ENCODE measurements at places on chromosomes 3 and 15.

GRCh38 chr3:56200251-56200650 is 268.0 kb downstream of the ERC2 start:
- no peak for DNase-seq

DNA sequence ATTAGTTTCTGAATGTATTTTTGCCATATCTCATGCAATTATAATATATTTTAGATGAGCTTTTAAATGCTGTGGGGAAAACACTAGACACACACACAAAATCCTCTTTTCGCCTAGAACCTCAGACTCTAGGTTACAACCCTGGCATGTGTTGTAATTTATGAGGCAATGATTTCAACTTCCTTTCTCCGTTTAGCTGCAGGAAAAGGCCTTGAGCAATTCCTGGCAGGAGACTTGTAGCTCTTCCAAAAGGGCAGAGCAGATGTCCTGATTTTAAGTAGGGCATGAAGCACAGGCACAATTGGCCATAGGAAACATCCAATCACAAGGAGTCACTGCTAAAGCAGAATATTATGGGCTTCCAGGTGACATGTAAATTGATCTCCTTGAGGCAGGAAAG is 82.0 kb downstream of the GPR156 start:
- DNase-seq, result no peak

DNA sequence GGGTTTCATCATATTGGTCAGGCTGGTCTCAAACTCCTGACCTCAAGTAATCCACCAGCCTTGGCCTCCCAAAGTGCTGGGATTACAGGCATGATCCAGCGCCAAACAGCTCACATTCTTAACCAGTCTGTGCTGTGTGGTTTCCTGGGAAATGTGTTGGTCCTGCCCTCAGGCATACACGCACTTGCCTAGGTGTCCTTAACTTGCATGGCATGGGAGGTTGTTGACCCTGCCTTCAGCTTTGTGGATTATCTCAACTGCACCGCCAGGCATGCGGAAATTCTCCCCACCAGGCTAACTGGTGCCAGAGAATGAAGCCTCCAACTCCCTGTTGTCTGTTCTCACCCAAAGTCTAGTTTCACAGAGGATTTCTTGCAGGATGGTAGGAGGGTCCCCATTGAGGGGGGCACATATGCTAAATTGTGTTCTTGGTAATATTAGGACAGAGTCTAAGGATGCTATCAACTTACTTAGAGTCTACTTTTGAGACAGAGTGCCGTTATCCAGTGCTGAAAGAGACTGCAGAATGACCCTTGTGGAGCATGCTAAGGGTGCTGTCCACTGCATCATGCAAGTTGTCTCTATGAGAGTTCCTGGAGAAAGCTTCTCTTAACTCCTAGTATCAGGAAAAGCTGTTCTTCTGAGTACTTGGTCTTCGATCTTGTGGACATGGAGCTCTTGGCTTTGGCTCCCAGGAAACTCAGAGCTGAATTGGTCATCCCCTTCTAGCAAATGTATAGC is 61.6 kb upstream of the EIF1B start:
- no peak for DNase-seq

- DNase-seq, result no peak
Observed at GRCh38 chr15:87345961-87346360, 910.6 kb downstream of the NTRK3 start.

- DNase-seq, result no peak
Observed at GRCh38 chr3:66561367-66561766, 60.5 kb upstream of the LRIG1 start.

GRCh38 chr15:64256051-64256450 is 93.2 kb upstream of the PPIB start:
- DNase-seq, result no peak

GRCh38 chr3:185532901-185533300 is 19.5 kb downstream of the LIPH start:
- DNase-seq, result no peak

GRCh38 chr15:58748852-58749531 is 515 bp downstream of the ADAM10 start:
- no peak for DNase-seq

DNA sequence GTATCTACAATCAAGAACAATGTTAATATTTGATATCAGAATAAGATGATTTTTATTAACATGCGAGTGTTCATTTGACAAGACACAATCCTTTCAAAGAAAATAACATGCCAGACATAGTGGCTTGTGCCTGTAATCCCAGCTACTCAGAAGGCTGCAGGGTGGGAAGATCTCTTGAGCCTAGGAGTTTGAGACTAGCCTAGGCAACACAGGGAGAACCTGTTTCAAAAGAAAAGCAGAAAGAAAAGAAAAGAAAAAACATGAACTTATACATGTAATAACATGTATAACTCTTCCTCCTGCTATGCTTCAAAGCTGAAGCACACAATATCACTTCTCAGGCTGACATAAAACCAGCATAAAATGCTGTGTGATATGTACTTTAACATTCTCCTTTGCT is 253.7 kb downstream of the FOXP1 start:
- DNase-seq, result no peak

- DNase-seq, result no peak
Observed at GRCh38 chr3:28053759-28054158, 187.7 kb upstream of the CMC1 start.

- no peak for DNase-seq
Observed at GRCh38 chr3:98500019-98500418, 2.5 kb downstream of the OR5K2 start.

DNA sequence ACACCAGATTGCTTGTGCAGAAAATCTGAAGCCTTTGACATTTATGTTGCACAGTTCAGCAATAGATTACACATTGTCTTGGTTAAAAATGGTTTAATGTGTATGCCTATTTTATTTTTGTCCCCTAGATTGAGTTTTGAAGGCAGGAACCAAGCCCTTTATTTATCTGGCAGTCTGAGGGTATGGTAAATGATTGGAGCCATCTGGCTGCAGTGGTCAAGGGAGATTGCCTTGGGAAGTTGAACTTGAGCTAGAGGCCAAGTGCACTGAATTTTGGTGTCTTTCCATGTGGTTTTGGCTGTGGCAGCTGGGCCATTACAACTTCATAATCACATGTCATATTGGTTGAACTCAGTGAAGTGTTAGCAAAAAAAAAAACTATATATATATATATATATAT is 248.7 kb upstream of the C2CD4B start:
- no peak for DNase-seq

- DNase-seq, result no peak
Observed at GRCh38 chr3:66019896-66020295, 18.8 kb downstream of the MAGI1 start.

DNA sequence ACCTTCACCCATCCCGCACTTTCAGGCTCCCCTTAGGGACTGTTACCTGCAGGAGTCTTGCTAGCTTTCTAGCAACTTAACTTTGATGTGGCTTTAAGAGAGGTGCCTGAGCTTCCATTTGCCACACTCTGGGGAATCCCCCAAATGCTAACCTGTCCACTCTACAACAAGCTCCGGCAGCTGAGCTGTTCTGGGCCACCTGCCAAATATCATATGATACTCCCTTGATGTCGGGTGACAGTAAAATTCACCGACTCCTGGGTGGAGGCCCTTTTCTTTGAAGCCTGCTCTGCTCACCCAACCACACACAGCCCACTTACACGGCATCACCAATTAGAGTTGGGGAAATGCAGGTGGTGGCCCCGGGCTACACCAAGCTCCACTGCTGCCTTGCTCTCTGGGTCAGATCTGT is 38.0 kb upstream of the XCR1 start:
- no peak for DNase-seq

DNA sequence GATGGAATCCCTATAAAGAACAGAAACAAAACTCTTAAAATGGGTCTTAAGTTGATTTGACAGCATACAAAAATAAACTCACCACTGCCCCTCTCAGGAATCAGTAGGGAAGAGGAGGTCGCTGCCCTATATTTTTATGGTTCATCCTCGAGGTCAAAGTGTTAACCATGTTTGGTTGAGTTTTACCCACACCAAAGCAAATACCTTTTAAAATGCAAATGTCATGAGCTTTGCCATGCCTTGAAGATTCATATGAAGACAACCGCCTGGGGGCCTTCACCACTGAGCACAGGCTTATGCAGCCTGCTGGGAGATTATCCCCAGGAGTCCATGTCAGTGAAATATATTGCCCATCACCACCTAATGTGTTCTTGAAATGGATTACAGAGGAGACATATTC is 66.1 kb downstream of the GLB1 start:
- DNase-seq, result no peak

GRCh38 chr3:107800710-107801109 is 277.9 kb downstream of the BBX start:
- no peak for DNase-seq

DNA sequence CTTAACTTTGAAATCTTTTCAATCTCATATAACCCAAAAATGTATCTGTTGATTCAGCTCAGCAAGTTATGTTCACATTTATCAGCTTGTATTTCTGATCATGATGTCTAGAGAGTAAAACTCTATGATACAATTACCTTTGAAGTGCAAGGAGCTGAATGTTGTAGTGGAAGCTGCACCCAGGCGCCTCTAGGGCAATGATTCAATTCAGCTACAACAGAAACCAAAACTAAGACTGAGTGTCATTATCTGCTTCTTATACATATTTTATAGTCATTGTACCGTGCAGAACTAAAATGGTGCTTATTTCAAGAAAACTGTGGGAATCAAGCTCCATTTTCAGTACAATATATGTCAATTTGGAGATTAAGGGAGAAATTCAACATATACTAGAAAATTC is 1237.5 kb downstream of the ZPLD1 start:
- no peak for DNase-seq

DNA sequence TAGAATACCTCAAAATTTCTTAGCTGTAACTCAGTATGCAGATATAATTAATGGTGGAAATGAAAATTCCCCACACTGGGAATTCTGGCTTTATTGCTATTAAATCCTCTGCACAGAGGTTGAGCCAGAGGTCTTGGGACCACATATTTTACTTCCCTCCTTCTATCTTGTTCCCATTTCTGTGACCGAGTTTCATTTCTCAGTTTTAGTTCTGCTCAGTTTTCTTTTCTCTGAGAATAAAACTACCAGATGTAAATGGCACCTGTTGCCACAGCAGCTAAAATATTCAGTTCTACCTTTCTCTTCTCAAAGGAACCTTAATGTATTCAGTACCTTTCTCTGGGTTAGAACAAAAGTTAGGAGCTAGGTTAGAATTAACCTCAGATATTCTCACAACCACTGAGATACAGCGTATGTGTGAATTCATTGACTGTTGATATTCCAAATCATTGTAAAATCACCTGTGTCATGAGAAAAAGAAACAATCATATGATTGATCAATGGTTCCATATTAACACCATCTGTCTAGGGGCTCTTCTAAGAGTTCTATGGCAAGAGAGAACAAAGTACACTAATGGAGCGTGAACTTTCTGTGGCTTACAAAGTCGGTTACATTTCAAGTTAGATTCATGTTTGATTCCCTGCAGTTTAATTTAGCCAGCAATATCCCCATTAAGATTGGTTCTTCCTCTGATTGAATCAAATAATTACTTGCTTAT is 374.1 kb downstream of the EFHB start:
- no peak for DNase-seq

DNA sequence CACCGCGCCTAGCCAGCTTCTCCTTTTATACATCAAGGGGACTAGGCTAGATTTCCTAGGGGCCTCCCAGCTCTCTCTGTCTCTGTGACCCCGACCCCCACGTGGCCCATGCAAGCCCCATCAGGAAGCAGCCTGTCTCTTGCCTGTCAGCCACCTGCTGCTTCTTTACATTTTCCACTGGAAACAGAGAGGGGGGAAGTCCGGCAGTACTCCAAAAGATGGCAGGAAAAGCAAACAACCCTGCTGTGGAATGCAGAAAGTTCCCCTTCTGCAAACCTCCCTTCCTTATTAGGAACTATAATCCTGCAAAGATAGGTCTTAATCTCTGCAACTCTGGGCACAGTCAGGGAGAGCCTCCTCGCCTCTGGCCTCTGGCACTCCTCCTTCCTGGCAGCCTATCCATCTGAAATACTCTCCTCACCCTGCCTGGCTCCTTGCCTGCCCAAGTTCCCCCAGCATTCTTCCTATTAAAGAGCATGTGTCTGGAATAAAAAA is 47.4 kb upstream of the HACD2 start:
- no peak for DNase-seq

DNA sequence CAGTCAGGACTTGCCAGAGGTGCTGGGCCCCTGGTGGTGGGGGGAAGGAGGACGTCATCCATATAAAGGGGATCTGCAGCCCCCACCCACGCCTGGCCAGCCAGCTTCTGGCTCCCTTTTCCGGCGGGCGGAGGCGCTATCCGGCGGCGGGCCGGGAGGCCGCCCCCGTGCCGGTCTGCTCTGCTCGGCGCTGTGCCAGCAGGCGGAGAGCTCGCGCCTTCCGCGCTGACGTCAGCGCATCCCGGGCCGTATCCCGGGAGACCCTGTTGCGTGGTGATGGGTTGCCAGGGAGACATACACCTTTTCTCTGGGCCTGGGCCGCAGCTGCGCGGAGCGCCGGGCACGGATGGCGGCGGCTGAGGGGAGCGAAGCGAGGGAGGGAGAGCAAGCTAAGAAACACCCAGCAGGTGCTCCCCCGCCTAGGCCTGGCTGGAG is 1.1 kb downstream of the FAM131A start:
- no peak for DNase-seq

- no peak for DNase-seq
Observed at GRCh38 chr3:157101486-157101885, 58.5 kb downstream of the CCNL1 start.

- no peak for DNase-seq
Observed at GRCh38 chr3:33775363-33775762, 23.1 kb upstream of the PDCD6IP start.

GRCh38 chr3:60536420-60536819 is 714.8 kb downstream of the FHIT start:
- no peak for DNase-seq

GRCh38 chr15:36778531-36778930 is 199.1 kb downstream of the CDIN1 start:
- DNase-seq, result no peak

DNA sequence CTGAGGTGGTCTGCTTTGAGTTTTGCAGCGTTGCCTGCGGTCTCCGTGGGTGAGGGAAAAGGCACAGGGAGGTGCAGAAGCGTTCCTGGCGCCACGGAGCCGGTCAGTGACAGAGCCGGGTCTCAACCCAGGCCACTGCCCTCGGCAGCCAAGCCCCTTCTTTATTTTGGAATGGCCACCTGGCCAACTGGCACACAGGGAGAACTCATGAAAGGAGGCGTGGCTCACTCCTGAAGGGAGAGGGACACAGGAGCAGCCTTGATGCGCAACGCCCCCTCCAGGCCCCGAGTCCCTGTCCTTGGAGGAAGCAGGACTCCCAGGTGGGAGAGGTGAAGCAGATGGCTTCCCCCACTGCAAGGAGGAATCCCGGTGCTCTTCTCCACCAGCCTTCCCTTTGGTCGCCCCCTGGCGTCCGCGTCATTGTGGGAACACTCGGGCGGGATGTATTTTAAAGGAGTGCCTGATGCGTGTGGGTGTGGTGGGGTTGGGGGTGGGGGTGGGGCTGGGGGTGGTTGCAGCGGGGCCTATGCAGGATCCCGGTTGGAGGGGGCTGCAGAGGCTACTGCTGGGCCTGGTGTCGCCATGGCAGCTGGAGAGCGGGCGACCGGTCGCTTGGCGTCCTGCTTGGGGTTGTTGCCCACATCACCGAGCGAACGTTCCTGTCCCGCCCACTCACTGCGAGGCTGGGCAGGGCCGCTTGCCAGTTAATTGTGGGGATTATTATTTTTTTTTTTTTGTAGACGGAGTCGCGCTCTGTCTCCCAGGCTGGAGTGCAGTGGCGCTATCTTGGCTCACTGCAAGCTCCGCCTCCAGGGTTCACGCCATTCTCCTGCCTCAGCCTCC is 32.6 kb downstream of the APBA2 start:
- no peak for DNase-seq

GRCh38 chr3:119219069-119219468 is 21.6 kb downstream of the B4GALT4 start:
- no peak for DNase-seq

All from cortex of kidney (tissue), 1 donor.